ENCODE measurements at places on chromosomes 7 and 10. TPM values are rescaled to one million over a fixed set of nuclear protein-coding genes. Genes with fewer than 3 reads are reported as not detected.
A peak's percentile ranks its signal among the peaks of the same experiment; 100 is the strongest.

Gene PCDH15
- total RNA-seq = not detected

GRCh38 chr7:82897500-82897899 is 265.2 kb downstream of the PCLO start:
- no peak overlapping the region for H3K4me3 ChIP-seq
- no peaks in the 10 kb centered on the region for H3K36me3 ChIP-seq
- H3K27me3 ChIP-seq = no peaks in the 10 kb centered on the region
- H3K27ac ChIP-seq = no peak overlapping the region
- no peak for DNase-seq

DNA sequence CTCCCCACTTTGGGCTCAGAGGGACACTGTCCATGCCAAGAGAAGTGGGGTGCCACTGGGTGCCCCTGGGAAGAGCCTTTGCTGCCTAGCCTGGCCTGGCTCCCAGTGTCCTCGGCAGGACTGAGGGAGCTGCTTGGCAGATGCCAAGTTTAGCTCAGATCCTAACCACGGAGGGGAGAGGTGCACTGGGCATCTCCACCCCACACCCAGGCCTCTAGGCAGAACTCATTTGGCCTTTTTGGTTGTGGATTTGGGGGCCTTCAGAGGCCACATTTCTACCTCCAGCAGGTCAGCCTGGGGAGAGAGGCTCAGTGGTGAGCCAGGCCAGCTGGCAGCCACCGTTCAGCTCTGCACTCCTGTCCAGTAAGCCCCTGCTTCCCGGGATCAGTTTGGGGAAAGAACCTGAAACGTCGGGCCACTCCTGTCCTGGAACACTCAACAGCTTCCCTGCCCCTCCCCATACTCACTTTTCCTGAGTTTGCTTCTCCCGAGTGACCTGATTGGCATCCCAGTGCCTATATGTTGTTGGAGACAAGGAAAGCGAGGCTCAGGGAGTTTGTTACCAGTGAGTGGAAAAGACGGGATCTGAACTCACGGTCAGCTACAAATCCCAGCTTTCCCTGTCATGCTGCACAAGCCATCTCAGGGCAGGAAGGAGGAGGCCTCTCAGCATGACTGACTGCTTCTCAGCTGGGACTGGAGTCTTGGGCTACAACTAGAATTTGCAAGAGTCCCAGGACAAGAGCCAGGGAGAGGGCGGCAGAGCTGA is 11.2 kb upstream of the CXCL12 start:
- DNase-seq = no peak
- no peak overlapping the region for H3K27ac ChIP-seq
- no peaks in the 10 kb centered on the region for H3K4me1 ChIP-seq

Gene SCIN
- 0.22 TPM for total RNA-seq

DNA sequence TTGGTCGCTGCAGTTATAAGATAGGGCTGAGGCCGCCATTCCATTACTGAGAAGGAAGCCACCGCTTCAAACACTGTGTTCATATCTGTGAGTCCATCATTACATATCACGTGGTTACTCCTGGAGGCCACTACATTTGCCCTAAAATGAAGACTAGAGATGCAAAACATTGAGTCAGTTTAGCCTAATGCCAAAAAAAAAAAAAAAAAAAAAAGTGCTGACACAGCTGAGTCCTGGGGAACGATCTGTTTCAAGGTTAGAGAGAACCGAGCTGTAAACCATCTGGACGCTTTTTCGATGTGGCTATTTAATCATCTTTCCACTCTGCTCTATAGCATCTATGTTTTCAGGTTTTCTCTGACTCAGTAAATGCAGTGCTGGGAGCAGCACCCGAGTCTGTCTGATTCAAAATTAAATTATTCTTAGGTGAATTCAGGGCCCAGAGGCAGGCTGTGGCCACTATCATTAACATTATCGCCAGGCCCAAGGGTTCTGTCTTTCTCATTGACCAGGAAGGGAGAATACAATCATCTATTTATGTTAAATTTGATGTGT is 449.1 kb downstream of the PAXIP1 start:
- no peaks in the 10 kb centered on the region for H3K36me3 ChIP-seq
- no peaks in the 10 kb centered on the region for H3K4me1 ChIP-seq
- H3K27me3 ChIP-seq = no peaks in the 10 kb centered on the region

DNA sequence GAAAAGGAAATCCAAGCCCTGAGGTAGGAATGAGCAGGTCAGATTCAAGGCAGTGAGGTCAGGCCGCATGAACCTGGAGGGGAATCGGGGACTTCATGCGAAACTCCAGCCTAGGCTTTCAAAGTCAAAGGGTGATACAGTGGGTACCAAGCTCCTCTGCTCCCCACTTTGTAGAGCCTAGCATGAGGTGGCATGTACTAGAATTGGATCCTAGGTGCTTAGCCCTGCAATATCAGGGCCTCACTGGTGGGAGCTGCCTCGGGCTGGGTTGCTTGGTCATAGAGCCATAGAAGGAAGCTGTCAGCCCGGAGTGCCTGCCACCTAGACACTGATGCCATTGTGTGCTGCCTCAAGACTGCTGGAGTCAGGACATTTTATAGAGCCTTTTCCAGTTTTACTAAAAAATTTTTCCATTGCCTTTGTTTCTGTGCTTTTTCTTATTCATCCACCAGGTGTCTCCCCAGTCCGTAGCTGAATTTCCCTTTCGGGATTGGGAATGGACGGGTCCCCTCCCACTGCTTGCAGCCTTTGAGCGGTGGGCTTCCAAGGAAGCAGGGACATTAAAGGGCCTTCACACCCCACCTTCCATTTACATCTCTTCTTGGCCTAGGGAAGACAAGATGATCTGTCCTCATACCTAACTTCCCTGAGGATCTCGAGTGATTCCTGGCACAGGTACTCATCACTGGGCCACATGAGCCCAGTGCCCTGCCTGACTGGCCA is 5.5 kb upstream of the LZTS2 start:
- no peak overlapping the region for H3K4me3 ChIP-seq
- no peak for DNase-seq
- peaks cover 44% of the 10 kb centered on the region for H3K36me3 ChIP-seq
- peak overlapping the region; percentile 87 for H3K27ac ChIP-seq
- H3K27me3 ChIP-seq = no peaks in the 10 kb centered on the region
- H3K4me1 ChIP-seq = peaks cover 51% of the 10 kb centered on the region

GRCh38 chr7:92809760-92810573 is 26.4 kb downstream of the CDK6 start:
- no peaks in the 10 kb centered on the region for H3K36me3 ChIP-seq
- H3K27me3 ChIP-seq = no peaks in the 10 kb centered on the region
- H3K4me3 ChIP-seq = peak overlapping the region; percentile 14
- peak overlapping the region; percentile 60 for H3K27ac ChIP-seq

All from HCT116 (cell line).